ENCODE measurements at places on chromosomes 3 and 15.
A peak's percentile ranks its signal among the peaks of the same experiment; 100 is the strongest.

DNA sequence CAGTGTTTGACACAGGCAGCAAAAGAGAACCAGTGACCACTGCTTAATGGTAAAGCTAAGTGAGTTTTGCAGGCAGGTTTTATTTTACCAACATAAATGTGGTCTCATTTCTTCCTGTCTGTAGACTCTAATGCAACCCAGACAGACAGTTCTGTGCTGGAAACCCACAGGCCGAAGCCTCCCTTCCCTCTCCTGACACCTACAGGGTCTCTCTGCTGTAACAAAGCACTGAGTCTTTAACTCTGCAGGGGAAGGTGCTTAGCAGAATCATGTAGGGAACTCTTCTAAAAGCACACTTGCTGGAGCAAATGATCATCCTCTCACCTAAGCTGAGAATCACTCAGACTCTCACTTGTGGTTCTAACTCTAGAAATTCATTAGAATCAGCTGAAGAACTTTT lies 200.3 kb downstream of the KBTBD8 start:
- DNase-seq = no peak

- DNase-seq = no peak
These were observed 216.1 kb downstream of the THRB start for GRCh38 chr3:24278543-24278942.

DNA sequence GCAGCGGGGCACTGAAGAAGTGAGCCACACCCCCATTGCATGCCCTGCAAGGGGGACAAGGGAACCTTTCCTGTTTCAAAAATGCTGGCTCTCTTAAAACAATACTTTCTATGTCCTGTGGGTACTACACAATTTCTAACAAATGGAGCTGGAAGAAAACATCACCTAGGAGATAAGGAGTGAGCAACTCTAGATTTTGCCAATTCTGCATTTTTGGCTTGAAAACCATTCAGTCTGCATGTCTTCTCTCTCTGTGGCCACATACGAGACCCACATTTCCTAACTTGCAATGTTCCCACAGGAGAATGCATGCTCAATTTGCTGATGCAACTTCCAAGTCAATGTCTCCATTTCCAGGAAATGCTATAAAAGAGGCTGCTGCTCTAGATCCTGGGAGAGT lies 662.0 kb downstream of the SQOR start:
- no peak for DNase-seq

- DNase-seq = no peak
These were observed 58.4 kb downstream of the NME9 start for GRCh38 chr3:138271189-138271794.

GRCh38 chr15:81052046-81052445 lies 51.3 kb downstream of the TLNRD1 start:
- no peak for DNase-seq

- DNase-seq = peak; percentile 31
These were observed 82.6 kb upstream of the ATP11B start for GRCh38 chr3:182710557-182711157.

DNA sequence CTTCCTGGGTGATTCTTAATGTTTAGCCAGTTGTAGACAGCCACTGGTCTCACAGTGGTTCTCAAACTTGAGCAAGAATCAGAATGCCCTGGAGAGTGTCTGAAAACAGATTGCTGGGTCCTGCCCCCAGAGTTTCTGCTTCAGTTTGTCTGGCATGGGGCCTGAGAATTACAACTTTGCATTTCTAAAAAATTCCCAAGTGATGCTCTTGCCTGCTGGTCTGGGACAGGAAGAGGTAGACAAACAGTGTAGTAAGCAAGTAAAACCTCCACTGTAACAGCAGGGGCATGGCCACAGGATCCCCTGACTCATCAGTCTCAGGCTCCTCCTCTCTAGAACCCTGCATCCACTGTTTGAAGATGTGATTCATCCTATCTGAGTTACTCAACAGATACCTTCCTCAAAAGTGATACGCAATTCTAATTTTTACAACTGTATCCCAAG lies 36.5 kb downstream of the DZIP1L start:
- DNase-seq = peak; percentile 22

DNA sequence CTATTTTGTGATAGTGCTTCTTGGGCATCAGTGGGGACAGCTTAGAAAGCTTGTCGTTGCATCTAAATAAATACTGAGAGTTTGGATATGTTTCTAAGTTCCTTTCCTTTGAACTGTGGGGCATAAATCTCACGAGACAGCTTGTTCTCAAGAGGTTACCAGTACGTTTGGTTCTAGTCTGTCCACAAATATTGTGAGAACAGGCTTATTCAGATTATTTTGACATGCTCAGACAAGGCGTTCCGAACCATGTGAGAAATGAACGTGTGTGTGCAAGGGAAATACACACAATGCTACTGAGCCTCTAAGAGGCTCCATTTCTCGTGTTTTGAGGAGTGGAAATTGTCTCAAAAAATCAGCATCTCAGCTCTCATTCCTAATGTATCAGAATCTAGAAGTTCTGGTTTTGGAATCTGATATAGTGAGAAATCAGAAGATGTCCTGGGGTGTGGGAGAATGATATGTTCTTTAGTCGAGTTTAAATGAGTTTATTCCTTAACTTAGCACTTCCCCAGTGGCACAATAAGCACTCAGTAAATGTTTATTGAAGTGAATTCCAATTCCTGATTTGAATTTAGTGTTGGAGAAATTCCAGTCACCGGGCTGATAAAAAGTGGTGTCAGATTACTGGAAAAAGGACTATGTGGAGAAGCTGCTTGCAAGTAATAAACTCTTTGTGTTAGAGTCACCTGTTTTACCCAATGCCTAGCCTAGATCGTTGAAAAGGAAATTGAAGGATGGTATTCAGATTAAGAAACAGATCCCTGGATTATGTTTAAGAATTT lies 481.5 kb downstream of the LPP start:
- no peak for DNase-seq

GRCh38 chr15:83581381-83581780 lies 72.5 kb upstream of the ADAMTSL3 start:
- DNase-seq = no peak

DNA sequence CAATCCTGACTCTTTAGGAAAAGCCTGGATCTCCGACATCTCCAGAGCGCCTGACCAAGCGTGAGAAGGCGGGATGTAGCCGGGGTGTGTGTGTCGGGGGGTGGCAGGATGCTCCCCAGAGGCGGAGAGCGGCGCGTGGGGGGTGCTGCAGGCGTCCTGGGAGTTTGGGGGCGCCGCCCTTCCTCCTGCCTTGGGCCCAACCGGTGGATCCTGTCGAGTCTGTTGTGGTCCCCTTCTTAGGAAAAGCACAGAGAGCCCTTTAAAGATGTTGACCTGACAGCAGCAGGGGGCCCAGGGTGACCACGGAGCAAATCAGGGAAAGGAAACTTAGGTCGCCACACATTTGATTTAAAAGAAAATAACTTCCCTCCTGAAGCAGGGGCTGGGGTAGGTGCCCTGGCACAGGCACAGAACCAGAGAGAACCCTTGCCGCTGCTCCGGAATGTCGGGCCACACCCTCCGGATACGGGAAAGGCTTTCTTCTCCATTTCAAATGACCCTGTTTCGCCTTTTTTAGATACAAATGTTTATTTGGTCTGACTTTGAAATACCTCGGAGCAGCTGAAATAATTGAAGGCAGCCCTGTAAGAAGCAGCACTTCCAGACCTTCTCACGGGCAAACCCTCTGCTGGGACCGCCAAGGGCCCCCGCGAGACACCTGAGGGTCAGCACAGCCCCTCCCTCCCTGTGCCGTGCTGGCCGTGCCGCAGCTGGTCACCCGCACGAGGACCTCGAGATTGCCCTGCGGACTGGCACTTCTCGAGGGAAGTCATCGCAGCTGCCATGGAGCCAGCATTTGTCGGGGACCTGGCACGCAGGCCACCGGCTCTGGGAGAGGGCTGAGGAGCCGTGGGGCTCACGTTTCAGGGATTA lies 102.9 kb upstream of the KLF13 start:
- DNase-seq = no peak

DNA sequence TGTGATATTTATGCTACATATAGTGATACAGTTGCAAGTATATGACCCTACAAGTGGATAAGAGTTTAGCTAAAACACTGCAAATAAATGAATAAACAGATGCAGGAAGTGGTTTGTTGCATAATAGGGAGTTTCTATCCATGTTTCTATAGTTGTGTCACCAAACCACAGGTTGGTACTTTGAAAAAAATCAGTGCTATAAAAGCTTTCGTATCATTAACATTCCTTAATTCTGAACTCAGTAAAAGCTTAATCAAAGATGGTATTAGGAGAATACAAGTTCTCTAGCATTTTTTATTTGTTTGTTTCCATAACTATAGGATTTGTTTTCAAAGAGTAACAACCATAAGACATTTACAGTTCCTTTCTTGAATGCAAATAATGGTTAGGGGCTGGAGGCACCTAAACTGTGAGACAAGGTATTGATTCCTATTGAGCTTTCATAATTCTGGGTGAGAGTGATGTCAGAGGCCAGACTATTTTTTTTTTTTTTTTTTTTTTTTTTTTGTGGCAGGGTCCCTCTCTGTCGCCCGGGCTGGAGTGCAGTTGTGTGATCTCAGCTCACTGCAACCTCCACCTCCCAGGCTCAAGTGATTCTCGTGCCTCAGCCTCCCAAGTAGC lies 29.6 kb downstream of the CPOX start:
- peak; percentile 53 for DNase-seq

- DNase-seq = peak; percentile 76
These were observed 49.4 kb upstream of the FLNB start for GRCh38 chr3:57958642-57959422.
